ENCODE measurements at places on chromosomes 2 and 18. TPM values are rescaled to one million over a fixed set of nuclear protein-coding genes. Genes with fewer than 3 reads are reported as not detected.

GRCh38 chr2:73827018-73827417 is 1.7 kb upstream of the STAMBP start:
- no peak for DNase-seq

GRCh38 chr2:183195998-183196409 is 71.8 kb downstream of the NUP35 start:
- no peak for DNase-seq

GRCh38 chr2:195447323-195447975 is 209.6 kb upstream of the SLC39A10 start:
- DNase-seq = no peak

GRCh38 chr2:230413479-230413878 is 2.5 kb upstream of the SP100 start:
- DNase-seq = no peak

DNA sequence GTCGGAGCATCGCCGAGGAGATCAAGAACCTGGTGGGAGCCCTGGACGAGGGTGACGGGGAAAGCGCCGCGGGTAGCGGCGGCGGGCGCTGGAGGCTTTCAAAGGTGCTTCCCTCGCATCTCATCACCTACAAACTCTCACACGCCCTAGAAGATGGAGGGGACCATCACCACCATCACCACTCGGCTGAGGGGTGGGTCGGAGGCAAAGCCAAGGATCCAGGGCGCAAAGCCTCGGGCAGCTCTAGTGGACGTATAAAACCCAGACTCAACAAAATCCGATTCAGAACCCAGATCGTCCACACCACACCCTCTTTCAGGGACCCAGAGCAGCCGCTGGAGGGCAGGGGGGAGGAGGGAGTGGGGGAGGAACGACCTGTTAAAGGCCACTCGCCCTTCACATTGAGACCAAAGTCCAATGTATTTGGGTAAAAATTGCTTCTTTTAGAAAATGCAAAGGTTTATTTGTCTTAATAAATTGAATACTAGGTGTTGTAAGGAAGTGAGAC is 1.5 kb downstream of the SOWAHC start:
- DNase-seq = no peak

DNA sequence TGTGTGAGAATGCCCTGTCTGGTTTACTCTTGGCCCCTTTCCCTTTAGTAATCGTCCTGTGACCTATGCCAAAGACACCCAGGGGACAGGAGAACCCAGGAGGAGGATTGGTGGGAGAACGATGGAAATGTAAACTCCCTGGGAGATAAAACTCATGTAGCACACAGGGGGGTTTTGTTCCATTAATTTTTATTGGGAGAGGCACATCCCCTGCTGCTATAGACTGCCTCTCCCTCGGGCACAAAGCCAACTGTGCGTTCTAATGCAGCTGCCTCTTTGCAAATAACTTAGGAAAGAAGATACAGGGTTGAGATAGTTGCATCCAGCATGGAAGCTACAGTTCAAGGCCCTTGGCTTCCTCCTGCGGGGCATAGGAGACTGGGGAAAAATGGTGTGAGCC is 489.6 kb downstream of the SLC4A3 start:
- DNase-seq = no peak

DNA sequence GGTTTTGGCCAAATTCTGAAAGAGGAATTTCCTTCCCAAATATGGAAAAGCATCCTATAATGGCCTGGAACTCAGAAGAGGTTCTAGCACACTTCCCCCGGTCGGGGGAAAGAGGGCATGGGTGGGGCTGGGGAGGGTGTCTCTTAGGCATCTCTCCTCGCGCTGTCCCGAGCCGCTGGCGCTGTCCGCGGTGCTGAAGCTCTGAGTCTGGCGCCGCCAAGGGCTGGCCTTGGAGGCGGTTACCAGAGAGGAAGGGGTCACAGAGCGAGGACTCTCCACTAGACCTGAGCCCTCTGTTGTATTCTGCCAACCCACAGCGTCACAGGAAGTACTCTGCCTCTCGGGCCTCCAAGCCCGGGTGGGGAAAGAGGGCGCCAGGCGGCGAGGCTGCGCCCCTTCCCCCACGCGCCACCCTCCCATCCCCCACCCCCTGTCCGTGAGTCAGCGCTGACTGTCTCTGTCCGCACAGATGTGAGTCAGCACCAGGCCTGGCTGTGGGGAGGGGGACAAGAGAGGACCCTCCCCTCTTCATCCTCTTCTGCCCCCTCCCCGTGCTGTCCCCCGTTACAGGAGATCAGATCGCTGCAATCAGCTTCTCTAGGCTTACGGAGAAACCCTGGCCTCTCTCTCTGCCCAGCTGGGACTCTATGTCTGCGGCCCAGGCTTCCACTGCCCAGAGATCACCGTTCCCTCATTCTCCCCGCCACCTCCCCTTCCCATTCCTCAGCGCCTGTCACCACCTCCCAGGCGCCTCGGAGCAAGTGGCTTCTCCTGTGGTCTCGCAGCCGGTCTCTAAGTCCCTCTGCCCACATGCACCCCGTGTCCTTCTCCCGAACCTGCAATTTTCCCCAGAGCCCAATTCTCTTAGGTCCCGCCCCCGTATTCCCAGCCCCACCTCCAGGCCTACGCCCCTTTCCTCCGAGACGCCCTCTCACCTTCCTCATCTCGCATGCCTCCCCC is 779 bp downstream of the PTPRN start:
- DNase-seq = peak; percentile 75

The HOXD1 gene
- 0.59 TPM for total RNA-seq

DNA sequence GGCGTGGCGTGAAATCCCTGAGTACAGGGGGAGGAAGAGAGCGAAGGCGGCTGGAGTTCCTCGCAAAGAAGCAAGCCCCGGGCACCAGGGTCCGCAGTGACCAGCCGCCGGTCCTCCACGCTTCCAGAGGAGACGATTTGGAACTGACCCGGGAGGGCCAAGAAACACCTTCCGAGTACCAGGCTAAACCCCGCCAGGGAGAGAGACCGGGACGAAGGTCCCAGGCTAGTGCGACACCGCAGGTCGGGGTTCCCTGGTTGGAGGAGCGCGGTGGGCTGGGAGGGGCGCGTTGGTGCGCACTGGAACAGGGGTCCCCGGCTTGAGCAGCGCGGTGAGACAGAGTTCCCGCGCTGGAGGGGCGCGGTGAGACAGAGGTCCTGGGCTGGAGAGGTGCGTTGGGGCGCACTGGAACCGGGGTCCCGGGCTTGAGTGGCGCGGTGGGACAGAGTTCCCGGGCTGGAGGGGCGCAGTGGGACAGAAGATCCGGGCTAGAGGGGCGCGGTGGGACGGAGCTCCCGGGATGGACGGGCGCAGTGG is 901 bp downstream of the WDFY1 start:
- DNase-seq = peak; percentile 78

GRCh38 chr2:36374585-36374984 is 19.0 kb downstream of the CRIM1 start:
- no peak for DNase-seq

The DPP10 gene
- 0.13 TPM for total RNA-seq

DNA sequence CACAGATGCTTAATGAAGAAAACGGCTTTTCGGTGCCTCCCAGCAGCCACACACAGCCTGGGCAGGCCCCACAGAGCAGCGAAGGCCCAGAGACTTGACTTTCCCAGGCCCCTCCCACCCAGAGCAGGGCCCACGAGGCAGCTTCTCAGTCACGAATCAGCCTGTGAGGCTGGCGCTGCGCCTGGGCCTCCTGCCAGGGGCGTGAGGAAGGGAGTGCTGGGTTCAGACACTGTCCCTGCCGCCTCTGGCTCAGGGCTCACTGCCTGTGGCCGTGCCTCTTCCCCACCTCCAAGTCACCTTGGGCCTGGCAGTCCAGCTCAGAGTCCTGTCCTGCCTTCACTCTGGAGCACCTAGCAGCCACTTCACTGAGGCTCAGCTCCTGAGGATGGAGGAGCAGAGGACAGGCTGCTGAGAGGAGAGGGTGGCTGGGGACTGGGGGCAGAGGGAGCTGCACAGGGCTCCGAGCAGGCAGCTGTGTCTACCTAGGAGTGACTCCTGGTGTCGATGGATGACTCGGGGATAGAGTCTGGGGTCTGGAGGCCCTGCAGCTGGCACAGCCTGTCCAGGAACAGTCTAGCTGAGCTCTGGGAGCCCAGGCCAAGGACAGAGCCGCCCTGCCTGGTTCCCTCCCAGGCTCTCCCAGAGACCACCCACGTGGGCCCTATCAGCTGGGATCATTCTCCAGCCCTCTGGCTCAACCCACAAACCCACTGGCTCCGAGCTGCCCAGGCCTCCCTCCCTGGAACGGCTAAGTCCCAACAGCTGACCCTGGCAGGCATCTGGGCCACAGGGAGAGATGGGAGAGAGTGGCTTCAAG is 36.4 kb upstream of the FOSL2 start:
- DNase-seq = peak; percentile 91

The NT5DC4 gene
- total RNA-seq = not detected

DNA sequence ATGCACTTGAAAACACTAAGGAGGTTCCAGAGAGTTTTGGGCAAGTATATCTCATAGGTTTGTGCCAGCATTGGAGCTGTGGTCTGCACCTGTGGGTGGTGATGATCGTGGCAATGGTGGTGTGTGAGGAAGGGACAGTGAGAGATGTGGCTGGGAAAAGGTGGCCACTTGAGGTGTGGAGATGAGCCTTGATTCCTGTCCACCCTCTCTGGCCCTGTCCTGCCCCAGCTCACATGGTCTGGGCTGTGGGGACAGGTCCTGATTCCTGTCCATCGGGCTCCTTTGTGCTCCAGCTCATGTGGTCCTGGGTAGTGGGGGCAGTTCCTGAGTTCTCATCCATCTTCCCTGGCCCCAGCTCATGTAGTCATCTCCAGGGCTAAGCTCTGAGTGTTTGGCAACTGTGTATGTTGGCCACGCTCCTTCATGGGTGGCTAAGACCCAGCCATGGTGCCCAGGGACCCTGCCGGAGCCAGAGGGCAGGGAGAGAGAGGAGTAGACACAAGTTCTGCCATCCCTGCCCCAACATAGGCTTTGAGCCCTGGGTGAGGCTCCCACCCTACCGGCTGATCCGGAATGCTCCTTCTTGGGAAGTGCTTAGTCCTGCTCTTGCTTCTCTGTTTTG is 294.4 kb upstream of the HDAC4 start:
- no peak for DNase-seq

The DCDC2C gene
- total RNA-seq = not detected

DNA sequence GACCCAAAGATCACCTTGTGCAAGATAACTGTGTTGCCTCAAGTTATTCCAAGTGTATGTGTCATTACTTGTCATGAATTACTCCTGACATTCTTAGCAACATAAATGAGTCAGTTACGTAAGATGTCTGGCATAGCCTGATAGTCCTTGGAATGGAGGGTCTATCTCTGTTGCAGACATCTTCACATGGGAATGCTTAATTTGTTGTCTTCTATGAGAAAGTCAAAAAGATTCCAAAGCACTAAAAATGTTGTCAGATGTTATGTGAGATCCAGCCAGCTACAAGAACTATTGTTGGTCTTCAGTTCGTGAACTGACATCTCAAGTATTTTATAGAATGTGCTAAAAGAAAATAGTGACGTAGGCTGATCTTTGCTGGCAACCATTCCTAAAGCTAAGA is 178.2 kb upstream of the RASGRP3 start:
- no peak for DNase-seq
